CD4-positive, alpha-beta T cell treated with Interleukin-17A for 1 hour (primary cell): ENCODE measurements at places on chromosomes 6 and 20.

- DNase-seq, result no peak
Observed at GRCh38 chr20:45283551-45284057, 23.0 kb upstream of the RBPJL start.

GRCh38 chr6:167146135-167146534 lies 11.6 kb downstream of the GPR31 start:
- no peak for DNase-seq

GRCh38 chr6:90790058-90790457 lies 203.2 kb upstream of the MAP3K7 start:
- DNase-seq, result no peak

DNA sequence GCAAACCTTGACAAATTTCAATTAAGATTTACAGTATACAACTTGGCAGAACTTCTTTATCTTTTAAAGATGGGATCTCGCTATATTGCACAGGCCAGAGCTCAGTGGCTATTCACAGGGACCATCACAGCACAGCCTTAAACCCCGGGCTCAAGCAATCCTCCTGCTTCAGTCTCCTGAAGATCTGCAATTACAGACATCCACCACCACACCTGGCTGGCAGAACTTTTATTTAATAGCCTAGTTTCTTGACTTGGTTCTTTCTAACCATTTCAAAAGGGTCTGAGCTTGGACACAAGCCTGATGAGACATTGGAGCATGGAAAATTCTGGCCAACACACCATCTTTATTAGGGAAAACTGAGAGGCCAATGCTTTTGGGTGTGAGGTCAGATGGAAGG lies 151.6 kb upstream of the KCNG1 start:
- DNase-seq, result no peak

DNA sequence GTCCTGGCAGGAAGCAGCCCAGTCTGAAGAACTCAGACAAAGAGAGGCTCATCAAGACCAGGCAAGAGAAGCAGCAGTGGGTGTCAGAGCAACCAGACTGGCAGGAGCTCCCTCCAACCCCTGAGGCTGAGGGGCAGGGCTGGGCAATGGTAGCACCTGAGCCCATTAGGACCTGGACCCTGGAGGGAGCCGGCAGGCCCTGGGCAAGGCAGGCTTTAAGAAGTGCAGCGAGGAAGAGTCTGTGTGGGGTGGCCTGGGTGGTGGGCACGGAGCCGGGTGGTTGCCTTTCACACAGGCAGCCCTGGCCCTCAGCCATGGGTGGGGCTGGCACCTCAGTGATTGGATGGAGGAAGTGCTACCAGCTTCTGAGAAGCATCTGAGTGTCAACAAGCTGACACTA lies 33.1 kb upstream of the IRF4 start:
- no peak for DNase-seq

DNA sequence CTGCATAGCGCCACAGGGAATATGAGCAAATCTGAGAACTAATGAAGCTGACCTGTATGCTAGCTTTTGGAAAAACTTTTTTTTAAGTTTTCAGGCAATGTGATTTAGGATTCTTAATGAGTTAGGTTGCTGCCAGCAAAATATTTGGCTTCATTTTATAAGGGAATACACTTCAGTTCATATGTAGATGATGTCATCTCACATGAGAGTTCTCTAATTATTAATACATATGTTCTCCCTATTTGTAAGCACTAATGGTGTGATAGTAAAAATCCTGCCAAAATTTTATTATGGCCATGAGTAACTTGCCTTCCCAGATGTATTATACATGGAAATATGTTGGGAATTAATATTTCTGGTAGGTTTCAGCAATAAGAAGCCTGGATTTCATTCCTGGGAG lies 573.8 kb downstream of the EPM2A start:
- no peak for DNase-seq
